ENCODE measurements at places on chromosomes 7 and 10.

GRCh38 chr10:35058134-35058533 is 32.0 kb downstream of the CUL2 start:
- DNase-seq, result no peak

DNA sequence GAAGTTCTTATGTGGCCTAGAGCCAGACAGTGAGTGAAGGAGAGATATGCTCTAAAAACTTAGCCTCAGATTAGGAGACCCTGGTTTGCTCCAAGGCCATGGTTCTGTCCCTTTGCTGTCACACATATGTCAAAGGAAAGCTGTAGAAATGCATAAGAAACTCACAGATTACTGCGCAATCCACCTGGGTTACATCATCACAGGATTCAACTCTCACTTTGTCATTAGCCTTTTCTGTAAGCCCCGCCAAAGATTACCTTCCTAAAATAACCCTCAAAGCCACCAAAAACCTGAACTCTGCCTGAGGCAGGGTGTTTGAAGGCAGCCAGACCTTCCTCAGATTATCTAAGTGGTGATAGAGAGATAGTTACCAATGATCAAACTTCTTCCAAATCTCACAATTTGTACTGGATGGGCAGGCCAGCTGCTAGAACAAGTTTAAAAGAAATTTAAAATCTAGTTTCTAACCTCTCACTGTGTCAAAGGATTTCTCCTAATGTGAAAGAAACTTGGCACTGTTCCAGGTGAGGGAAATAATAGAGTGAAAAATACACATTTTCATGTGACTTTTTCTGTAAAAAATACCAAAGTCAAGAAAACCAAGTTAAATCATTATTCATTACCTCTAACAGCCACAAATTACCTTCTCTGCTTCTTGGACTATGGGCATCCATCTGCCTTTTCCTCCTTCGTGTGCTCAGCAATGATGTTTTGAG is 567.2 kb downstream of the SUGCT start:
- DNase-seq, result no peak

DNA sequence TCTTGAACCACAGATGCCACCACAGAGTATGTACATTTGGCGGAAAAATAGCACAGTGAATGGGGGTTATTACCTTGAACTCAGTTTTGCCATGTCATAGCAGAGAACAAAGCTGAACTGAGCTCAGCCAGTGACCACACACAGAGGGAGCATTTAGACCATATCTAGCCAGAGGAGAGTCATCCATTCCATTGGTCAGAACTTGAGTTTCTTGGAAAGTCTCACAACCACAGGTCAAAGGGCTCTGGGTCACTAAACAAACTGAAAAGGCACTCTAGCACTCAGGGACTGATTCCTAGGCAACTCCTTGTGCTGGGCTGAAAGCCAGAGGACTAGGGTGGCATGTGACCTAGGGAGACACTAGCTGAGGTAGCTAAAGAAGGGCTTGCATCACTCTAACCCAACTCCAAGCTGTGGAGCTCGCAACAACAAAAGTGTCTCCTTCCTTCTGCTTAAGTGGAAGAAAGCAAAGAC is 239.7 kb upstream of the SEMA3D start:
- no peak for DNase-seq

DNA sequence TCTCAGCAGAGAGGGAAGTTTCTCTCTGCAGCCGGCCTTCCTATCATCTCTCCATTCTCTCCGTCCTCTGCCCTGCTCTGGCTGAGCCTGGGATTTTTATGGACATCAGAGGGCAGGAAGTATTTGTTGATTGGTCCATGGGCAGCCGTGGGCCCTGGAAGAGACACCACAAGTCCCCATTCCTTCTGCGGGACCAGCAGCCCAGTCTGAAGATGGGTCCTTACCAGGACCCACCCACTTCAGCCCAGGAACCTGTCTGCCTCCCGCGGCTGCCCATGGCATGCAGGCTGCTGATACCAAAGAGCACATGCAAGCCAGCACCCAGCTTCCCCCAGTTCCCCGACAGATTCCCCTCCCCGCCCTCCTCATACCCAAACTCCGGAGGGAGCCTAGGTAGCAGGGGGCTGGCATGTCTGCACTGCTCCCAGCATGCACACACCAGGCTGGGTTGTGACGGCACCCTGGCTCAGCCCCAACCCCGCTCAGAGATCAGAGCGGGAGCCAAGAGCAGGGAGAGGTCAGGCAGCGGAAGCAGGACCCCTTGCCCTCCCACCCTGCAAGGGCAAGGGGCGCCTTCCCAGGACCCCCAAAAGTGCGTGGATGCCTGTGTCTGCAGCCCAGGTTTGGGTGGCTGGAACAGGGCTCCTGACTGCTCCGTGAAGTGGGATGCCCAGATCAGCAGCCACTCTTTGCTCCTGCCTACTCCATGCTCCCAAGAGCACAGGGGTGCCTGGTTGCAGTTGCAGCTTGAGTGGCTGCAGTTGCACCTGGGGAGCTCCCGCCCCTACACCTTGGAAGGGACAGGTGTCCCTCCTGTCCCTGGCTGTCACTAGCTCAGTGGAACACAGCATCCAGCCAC is 538.6 kb upstream of the POT1 start:
- peak; percentile 14 for DNase-seq

GRCh38 chr7:23346316-23346715 is 47.2 kb downstream of the MALSU1 start:
- no peak for DNase-seq

GRCh38 chr10:100371482-100372027 is 24.5 kb downstream of the SCD start:
- no peak for DNase-seq

DNA sequence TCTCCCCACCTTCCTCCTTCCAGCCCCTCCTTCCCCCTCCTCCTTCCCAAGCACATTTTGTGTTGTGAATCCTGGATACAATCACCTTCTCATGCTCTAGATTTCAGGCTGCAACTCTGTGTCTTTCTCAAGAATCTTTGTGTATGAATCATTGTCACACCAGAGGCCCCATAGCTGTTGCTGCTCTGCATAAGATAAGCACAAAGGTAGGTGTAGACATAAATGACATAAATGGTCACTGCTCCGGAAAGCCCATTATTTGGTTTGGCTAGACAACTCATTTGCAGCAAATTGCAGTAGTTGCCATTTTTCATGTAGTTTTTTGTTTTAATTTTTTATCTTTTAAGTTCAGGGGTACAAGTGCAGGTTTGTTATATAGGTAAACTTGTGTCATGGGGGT is 216.3 kb upstream of the NRP1 start:
- DNase-seq, result no peak

DNA sequence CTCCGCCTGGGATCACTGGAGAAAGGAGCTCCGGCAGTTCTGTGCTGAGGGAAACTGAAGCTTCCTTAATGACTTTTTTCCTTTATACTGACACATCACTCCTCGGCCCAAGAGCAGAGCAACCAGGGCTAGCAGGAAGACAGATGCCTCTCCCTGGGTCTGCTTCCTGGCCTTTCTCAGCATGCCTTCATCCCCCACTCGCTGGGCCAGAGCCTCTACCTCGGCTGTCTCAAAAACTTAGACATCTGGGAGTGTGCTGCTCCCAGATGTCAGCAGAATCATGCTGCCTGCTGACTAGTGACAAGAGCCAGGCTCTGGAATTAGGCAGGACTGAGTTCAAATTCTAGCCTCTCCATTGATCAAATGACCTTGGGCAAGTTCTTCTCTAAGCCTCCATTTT is 24.4 kb upstream of the LRRC4 start:
- DNase-seq, result no peak

DNA sequence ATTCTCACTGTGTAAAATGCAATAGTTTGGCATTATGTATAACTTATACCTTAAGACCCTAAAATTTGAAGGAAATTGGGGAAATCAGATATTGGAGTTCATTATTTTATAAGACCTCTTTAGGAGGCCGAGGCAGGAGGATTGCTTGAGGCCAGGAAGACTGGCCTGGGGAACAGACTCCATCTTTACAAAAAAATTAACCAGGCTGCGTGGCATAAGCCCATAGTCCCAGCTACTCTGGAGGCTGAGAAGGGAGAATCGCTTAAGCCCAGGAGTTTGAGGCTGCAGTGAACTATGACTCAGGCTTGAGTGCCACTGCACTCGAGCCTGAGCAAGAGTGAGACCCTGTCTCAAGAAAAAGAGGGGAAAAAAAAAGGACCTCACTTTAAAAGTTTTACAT is 14.0 kb upstream of the PBLD start:
- DNase-seq, result no peak

DNA sequence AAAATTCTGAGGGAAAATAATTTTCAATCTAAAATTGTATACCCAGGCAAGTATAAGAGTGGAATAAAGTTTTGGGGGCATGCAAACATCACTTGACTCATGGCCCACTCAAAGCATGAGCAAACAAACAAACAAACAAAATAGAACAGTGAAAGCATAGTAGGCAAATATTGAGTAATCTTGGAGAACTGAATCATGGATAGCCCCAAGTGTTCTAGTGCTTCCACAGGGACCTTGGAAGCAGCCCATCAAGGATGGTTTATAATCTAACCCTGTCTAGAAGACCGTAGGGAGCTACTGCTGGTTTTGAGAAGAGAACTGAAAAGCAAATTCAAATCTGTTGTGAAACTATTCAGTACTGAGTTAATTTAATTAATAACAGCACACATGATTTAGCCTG is 22.1 kb downstream of the POLR3A start:
- DNase-seq, result no peak
